ENCODE measurements at places on chromosomes 7 and 10. TPM values are rescaled to one million over a fixed set of nuclear protein-coding genes. Genes with fewer than 3 reads are reported as not detected.

GRCh38 chr10:3043512-3044368 is 23.6 kb upstream of the PFKP start:
- peaks cover 44% of the 10 kb centered on the region for H3K4me1 ChIP-seq
- H3K4me3 ChIP-seq: no peak overlapping the region
- H3K27me3 ChIP-seq: no peaks in the 10 kb centered on the region
- H3K36me3 ChIP-seq: no peaks in the 10 kb centered on the region
- DNase-seq: peak; percentile 81
- H3K27ac ChIP-seq: peak overlapping the region; percentile 100

DNA sequence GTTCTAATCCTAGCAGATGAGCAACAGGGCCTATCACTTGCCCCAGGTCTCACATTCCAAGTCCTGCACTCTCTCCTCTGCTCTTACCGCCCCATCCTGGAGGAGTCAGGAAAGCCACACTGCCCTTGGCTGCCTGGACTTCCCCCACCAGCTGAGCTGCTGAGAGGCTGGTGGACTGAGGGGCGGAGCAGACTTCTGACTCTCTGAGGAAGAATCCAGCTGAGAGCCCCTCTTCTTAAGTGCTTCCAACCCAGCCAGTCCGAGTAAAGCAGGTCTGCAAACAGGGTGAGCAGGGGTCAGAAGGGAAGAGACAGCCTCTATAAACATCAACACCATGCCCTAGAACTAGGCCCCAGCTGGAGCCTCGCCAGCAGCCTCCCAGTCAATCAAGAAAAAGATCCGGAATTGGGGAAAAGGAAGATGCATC is 92.4 kb upstream of the TMEM72 start:
- peaks cover 4% of the 10 kb centered on the region for H3K4me1 ChIP-seq
- H3K36me3 ChIP-seq: no peaks in the 10 kb centered on the region
- H3K4me3 ChIP-seq: no peak overlapping the region
- DNase-seq: peak; percentile 17
- H3K27me3 ChIP-seq: no peaks in the 10 kb centered on the region

GRCh38 chr10:104440221-104440620 is 86.6 kb downstream of the CFAP58 start:
- DNase-seq: no peak
- H3K27me3 ChIP-seq: no peaks in the 10 kb centered on the region
- no peak overlapping the region for H3K27ac ChIP-seq

SLC16A9 gene
- 3.0 TPM for total RNA-seq

PRPS1L1 gene
- not detected for total RNA-seq

MMD2 gene
- total RNA-seq: not detected

TAS2R41 gene
- not detected for total RNA-seq

DNA sequence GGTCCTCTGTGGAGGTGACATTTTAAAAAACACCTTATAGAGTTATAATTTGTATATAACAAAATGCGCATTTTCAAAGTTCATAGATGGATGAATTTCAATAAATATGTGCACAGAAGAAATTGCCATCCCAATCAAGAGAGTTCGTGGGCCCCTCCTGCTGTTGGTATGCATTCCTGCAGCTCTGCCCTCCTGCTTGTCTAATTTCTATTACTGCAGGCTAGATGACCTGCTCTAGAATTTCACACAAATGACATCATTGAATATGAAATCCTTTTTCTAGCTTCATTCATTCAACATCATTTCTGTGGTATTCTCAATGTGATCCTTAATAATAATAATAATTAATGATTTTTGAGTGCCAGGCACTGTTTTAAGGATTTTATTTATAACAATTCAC is 348.2 kb downstream of the SDK1 start:
- H3K36me3 ChIP-seq: no peaks in the 10 kb centered on the region
- no peak overlapping the region for H3K27ac ChIP-seq
- DNase-seq: no peak
- H3K27me3 ChIP-seq: no peaks in the 10 kb centered on the region
- no peak overlapping the region for H3K4me3 ChIP-seq
- no peaks in the 10 kb centered on the region for H3K4me1 ChIP-seq

- H3K4me3 ChIP-seq: no peak overlapping the region
- DNase-seq: no peak
- H3K27ac ChIP-seq: no peak overlapping the region
- H3K4me1 ChIP-seq: no peaks in the 10 kb centered on the region
These were observed 48.6 kb downstream of the C10orf90 start for GRCh38 chr10:126621846-126622245.

- no peak for DNase-seq
- H3K27ac ChIP-seq: no peak overlapping the region
- no peaks in the 10 kb centered on the region for H3K36me3 ChIP-seq
These were observed 321.5 kb upstream of the GHITM start for GRCh38 chr10:83817797-83818196.

CYP3A5 gene
- total RNA-seq: 0.24 TPM

DNA sequence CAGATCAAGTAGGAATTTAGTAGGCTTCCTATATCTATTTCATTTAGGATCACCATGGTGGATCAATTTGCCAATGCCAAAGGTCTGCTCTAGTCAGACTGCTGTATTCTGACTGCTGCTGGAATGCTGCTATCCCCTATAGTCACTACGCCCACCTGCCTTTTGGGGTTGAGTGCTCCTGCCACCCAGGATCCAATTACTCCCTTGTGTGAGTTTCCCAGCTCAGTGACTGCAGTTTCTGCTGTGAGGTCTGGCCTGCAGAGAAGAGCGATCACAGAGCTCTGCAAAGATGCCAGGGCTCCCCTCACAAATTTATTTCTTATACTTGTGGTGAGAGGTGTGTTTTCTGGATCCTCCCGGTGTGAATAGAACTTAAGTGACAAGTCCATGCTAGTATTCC is 88.1 kb upstream of the FOXI2 start:
- DNase-seq: no peak
- H3K27me3 ChIP-seq: no peaks in the 10 kb centered on the region
- no peak overlapping the region for H3K4me3 ChIP-seq
- no peaks in the 10 kb centered on the region for H3K4me1 ChIP-seq
- H3K27ac ChIP-seq: no peak overlapping the region

RPEL1 gene
- total RNA-seq: not detected

SUN3 gene
- not detected for total RNA-seq

TAC1 gene
- not detected for total RNA-seq

DNA sequence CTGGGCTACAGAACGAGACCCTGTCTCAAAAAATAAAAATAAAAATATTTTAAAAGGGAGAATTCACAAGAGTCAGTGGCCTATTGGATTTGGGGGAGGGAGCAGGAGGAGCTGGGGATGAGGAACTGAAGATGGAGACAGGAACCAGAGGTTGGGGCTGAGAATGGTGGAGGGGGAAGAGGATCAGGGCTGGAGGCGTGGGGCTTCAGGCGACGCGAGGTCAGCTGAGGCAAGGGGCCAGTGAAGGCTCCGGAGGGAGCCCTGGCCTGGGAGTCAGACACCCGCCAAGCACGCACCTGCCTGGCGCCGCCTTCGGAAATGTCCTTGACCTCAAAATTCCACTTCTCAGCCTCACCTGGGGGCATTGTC is 671 bp upstream of the CLEC2L start:
- no peak for DNase-seq
- no peak overlapping the region for H3K27ac ChIP-seq
- H3K27me3 ChIP-seq: peaks cover 63% of the 10 kb centered on the region

DNA sequence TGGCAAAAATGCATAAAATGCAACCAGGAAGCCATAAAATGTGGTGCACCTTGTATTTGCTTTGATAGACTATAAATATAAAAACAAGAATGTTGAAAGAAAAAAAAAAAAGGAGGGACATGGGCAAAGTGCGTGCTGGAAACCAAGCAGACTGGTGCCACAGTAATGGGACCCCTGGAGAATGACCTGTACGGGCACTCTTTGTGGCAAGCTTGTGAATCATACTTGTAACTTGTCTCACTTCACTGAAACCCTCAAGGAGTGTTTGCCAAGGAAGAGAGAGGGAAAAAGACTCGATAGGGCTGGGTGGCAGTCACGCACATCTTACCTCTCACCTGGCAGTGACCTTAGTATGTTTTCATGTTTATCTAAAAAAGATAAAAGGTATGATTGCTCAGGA is 1183.6 kb downstream of the GATA3 start:
- H3K27me3 ChIP-seq: no peaks in the 10 kb centered on the region
- no peaks in the 10 kb centered on the region for H3K4me1 ChIP-seq
- no peaks in the 10 kb centered on the region for H3K36me3 ChIP-seq
- DNase-seq: no peak

All from cardiac muscle cell (in vitro differentiated cells and primary cell).